ENCODE measurements at places on chromosomes 4 and X.

DNA sequence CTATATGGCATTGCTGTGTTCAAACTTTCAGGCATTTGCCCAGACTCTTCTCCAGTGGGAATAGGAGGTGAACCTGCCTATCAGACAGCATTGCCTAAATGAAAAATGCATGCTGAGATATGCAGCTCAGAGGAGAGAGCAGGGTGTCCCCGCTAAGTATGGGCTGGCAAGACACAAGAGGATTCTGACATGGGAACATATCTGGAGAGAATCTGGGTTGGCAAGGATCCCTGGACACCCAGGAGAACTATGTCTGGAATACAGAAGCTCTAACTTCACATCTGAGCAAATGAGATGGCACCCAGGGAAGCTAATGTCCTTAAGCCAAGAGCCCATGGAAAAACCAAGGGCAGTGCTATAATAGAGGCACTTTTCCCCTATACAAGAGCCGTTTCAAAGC lies 18.4 kb downstream of the PPARGC1A start:
- DNase-seq: no peak

DNA sequence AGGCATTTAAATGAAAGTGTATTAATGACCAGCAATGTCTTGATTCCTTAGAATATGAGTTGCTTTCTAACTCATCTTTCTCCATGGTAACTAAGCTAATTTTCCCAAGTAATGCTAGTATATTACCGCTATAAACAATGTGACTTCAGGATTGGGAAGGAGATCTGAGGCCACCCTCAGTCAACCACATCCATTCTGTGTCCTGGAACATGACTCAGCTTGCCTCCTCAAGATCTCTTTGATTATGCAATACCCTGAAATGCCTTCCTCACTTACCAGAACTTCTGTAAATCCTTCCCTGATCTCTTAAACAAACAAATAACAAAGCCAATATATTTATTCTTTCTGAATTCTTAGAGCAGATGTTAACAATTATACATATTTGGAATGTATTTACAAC lies 1495.5 kb downstream of the PCDH18 start:
- DNase-seq: no peak

DNA sequence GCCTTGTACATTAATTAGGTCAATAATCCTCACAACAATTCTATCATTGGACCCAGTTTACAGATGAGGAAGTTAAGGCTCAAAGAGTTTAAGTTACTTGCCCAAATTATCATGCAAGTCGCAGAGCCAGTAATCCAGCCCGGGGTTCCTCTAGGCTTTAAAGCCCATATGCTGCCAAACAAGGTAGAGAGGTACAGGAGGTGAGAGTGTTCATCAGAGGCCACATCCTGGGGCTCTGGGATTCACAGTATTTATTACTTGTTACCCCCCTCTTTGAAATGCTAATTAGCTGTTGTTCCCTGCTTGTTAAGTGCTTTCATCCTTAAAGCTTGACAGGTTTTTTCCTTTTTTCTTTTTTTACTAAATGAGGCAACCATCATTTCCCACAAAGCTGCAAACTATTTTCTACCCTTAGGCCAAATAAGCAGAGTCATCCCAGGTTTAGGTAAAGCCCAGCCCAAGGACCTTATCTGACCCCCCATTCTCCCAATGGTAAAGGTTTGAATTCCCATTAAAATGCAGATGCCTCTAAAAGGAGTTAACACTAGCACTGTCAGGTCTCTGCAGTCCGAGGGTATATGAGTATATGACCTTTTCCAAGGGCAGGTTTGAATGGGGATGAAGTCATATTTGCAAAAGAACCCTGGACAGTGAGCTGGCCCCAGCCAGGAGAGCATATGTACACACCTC lies 150.3 kb downstream of the SOX3 start:
- no peak for DNase-seq

GRCh38 chr4:185512516-185512915 lies 22.8 kb downstream of the PDLIM3 start:
- no peak for DNase-seq

DNA sequence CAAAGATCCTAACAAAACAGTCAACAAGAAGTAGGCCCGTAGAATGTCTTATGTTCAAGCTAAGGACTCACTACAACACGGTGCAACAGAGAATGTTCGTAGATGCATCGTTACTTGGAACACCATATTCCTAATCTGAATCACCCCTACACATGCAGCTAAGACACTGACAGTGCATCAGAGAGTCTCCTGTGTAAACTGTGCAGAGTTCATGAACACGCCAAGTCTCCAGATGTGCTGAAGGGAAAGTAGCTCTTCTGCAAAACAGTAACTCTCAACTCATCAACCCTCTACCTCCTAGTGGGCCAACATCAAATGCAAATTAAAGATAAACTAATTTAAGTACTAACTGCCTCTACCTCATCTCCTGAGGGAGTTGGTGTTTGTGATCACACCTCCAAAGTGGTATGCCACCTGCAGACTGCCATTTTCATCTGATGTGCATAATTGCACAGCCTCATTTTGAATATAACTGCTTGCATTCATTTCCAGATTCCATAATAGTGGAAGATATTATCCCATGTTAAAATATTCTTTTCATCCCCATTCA lies 73.5 kb downstream of the MOSPD2 start:
- DNase-seq: no peak

DNA sequence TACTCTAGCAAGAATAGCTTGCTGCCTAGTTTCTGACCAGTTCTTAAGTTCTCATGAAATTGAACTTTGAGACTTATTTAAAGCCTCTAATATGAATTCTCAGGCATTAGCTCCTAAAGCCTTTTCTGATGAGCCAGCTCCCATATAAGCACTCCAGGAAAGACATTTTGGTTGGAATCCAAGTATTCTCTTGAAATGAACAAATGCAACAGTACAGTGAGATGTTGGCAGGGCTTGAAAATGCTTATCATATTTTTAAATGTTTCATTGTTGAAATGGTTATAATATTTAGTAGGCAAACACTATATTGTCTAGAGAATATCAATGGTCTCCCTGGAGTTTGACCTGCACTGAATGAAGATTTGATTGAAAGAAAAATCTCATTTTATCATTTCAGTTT lies 240.3 kb downstream of the ANK2 start:
- no peak for DNase-seq

DNA sequence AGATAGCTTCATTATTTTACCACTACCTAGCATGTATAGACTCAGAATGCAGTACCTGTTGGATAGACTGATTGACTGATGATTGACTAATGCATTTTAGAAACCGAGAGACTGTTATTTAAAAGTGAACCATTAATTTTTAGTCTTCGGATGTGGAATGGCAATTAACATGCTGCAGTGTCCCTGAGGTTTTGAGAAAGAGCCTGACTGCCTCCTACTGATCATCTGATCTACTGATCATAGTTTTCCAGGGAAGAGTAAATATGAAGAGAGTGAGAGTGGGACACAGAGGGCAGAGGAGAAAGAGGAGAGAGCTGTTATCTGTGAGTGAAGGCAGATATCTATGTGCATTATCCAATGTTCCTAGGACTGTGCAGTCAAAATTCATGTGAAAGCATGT lies 764.7 kb downstream of the TRIML1 start:
- no peak for DNase-seq

DNA sequence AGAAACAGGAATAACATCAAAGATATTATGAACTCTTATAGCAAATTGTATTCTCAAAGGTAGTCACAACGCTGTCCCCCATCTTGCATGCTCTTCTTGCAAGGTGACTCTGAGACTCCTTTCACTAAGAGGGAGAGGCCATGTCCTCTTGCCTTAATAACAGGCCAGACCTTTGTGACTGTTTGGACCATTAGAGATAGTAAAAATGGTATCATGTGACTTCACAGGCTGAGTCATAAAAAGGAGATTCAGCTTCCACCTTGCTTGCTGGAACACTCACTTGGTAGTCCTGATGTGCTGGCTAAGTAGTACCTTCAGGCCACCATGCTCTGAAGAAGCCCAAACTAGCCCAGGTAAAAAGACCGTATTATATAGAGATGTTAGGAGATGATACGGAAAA lies 143.8 kb downstream of the FBXW7 start:
- DNase-seq: no peak

DNA sequence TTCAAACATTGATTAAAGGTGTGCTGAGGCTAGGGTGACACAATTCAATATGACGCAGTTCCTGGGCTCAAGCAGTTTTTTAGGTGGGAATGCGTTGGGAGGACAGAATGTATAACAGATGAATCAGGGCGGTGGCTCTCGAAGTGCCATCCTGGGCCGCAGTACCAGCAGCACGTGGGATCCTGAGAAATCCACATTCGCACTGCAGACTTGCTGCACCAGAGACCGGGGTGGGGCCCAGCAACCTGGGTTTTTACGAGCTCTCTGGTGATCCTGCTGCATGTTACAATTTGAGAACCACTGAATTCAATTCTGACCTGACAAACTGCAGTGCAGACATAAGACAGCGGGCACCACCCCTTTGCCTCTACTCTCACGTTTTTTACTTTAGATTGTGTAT lies 30.4 kb downstream of the FAM149A start:
- no peak for DNase-seq

DNA sequence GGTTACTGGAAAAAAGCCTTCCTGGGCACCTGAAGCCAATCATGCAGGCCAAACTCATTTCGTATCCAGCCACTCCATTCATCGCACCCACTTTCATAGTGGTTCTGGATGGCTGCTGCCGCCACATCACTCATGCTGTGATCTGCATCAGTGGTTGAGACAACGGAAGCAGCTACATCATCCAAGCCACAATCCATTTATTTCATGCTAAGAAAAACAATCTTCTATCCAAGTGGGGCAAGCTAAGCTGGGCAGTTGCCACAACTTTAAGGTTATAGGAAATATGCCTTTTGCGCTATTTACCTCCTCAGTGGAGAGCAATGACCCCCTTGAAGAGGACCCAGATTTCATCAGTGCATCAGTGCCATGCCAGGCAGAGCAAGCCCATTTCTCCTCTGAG lies 124.6 kb downstream of the GRIA3 start:
- DNase-seq: no peak

All from activated CD4-positive, alpha-beta T cell treated with anti-CD3 and anti-CD28 coated beads, Interleukin-2, Interleukin-4, amounts not matched to agents 100 ng/mL and 50 ng/mL, durations not matched to agents 16 hours and 8 hours (primary cell).